ENCODE measurements at places on chromosomes 16 and 17.

DNA sequence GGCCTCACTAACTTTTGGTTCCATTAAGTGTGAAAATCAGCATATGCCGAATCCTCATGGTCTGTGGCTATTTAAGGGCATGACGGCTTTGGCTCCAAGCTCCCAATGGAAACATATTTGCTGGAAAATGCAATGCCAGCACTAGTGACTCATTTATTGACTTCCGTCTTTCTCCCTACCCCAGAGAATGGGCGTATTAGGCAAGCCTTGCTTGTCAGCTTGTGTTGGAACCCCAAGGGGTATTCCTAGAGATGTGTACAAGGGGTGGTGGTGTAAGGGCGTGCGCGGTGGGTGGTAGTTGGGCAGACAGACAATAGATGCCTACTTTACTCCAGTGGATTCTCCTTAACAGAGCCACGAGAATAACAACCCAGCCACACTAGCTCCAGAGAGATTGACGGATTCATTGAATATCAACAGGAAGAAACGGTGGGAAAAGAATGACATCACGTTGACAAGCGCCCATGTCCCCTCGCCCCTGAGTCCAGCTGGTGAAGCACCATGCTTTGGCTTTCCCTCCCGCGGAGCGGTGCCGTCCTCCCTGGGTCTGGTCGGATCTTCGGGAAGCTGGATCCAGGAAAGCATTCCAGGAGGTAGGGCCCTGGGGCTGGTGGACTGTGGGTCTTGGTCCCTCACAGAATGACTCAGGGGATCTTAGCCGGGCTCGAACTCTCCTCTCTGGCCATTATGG, 10.3 kb downstream of the CD300LB start:
- no peak for DNase-seq

DNA sequence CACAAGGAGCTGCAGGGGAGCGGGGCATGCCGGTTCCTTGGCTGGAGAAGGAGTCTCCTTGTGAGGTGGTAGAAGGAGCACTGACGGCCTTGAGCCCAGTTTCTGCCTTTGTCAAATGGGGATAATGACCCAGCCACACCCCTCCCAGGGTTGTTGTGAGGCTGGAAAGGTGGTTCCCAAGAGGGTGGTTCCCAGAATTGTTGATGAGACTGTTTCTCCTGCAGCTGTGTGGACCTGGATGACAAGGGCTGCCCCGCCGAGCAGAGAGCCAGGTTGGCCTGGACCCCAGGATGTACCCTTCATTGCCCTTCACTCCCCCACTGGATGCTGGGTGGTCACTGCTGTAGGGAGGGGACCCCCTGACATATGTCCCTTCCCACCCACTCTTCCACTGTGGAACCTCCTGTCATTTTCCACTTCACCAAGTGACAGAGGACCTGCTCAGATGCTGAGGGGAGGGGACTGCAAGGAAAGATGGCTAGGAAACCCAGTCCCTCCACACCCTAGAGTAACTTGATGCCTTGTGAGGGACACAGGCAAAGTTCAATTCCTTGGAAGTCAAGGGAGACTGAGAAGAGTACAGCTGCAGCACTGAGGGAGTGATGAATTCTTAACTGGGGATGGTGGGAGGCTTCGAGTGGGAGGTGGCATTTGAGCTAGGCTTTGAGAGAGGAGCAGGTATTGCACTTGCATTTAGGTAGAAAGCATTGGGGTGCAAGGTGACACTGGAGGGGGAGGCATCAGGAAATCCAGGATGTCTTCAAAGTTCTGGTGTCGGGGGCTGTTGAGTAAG, 10.6 kb downstream of the MIEN1 start:
- no peak for DNase-seq

DNA sequence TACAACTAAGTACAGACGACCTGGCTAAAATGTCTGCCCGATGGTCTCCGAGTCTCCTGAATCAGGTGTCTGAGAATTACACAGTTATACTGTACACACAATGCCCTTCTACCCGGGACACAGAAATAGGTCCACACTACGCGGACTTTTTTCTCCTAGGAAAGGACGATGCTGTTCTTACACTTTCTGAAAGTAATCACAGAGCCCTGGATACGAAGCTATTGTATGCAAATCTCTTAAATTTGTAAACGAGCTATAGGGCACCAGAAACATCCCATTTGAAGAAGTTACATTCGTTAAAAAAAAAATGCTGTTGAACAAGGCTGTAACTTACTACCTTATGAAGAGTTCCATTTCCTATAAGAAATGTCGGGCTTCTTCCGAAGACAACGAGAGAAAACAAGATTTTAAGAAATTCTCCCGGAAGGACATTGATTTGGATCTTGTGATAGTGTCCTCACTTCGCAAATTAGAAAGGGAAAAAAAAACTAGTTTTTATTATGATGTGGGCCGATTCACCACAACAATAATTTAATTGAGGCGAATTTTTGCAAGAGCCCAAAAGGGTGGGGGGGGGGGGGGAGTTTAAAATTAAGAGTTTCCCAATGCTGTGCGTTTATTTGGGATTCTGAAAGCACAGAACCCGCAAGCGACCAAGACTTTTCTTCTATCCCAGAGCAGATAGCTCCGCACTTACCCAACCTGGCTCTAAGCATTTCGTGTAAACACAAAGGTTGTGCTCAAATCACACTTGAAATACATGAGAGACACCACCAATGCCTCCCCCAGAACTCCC, 1.5 kb upstream of the SOX9 start:
- no peak for DNase-seq

- DNase-seq: no peak
Observed at GRCh38 chr16:66152181-66152580, 214.3 kb upstream of the CDH5 start.

DNA sequence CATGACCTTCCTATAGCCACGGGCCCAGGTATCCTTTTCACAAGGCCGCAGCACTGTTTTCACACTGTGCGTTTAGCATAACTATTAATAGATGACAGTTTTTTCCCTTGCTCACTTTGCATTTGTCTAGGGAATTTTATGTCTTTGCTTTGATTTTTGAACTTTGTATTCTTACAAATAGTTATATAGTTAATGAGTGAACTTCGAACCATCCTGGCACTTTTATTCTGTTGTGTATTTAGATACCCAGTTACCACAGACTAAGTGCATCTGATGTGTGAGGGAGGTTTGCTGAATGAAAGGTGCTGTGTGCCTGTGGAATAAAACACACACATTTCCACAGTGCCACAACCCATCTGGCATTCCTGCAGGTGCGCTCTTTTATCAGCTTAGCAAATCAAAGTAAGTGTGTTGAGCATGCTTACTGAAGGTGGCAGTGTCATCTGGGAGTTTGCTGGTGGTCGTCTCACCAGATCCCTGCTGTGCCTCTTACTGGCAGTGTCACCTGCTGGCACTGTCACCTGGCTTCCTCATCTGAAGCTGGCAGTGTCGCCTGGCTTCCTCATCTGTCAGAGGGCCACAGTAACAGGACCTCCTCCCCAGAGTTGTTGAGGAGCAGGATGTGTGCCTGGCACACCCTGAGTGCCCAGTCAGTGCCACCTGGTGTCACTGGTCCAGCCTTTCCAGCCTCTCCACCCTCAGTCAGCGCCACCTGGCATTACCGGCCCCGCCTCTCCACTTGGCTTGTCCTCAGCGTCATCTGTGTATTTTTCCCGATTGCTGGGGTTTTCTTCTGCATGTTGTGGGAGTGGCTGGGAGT, 37.6 kb downstream of the USP10 start:
- no peak for DNase-seq

DNA sequence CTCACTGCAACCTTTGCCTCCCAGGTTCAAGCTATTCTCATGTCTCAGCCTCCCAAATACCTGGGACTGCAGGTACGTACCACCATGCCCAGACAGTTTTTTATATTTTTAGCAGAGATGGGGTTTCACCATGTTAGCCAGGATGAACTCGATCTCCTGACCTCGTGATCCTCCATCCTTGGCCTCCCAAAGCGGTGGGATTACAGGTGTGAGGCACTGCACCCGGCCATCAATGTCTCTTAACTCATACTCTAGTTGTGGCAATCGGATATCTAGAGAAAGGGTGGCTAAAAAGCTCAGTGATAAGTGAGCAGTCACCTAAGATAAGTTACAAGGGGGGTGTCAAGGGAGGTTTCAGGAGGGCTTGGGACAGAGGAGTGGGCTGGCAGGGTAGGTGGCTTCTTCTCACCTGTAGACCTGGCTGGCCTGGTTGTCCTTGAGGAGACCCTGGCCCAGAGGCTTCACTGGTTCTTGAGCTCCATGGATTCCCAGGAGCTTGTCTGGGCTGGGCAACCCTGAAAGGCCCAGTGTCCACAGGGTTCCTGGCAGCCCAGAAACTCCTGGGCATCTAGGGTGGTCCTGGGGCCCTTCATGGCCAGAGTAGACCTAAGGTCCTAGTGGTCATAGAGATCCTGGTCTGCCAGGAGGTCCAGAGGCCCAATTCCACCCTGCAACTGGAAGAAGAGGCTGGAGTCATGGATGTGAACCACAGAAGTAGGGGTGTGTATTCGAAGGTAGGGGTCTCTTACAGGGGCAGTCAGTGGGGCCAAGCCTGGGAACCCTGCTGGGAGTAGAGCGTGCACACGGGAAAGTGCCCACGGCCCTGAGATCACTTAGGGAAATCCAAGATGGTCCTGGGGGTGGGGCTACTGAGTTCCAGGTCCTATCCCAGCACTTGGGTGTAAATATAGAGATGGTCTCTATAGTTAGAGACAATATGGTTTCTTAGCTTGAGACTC, 12.7 kb upstream of the IGFBP4 start:
- no peak for DNase-seq

- DNase-seq: no peak
Observed at GRCh38 chr16:64445245-64445644, 676.6 kb downstream of the CDH11 start.

DNA sequence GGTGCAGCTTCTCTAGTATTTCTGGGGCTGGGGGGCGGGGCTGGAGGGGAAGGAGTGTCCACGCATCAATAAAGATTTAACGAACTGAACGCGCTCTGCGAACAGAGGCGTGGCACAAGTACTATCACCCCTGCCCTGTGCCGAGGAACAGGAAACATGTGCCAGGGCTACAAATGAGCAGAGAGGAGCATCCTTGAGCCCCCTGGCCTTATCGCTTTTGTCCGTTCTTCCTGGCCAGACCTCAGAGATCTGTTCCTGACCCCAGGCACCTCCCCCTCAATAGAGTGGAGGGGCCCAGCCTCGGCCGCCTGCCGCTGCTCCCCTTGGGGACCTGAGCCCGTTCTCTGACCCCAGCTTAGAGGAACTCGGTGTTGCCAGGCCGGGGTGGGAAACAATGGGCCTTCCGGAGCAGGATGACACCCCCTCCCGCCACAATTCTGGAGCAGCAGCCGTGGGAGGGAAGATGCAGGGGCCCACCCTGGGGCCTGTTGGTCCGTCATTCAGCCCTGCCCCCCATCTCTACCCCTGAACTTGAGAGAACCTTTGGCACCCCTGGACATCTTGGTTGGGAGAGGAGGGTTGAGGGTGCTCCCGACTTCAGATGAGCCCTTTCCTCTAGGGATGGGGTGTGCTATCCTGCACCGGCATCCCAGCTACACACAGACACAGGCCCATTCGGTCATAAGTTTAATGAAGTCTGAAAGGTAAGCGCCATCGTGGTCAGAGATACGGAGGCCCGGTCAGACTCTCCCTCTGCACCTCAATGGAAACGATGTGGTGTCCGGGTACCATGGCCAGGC, 1.1 kb downstream of the NAA38 start:
- no peak for DNase-seq

All from BE2C (cell line).